Fibroblast of skin of right quadriceps (primary cell): ENCODE measurements at places on chromosomes 12 and 14.

DNA sequence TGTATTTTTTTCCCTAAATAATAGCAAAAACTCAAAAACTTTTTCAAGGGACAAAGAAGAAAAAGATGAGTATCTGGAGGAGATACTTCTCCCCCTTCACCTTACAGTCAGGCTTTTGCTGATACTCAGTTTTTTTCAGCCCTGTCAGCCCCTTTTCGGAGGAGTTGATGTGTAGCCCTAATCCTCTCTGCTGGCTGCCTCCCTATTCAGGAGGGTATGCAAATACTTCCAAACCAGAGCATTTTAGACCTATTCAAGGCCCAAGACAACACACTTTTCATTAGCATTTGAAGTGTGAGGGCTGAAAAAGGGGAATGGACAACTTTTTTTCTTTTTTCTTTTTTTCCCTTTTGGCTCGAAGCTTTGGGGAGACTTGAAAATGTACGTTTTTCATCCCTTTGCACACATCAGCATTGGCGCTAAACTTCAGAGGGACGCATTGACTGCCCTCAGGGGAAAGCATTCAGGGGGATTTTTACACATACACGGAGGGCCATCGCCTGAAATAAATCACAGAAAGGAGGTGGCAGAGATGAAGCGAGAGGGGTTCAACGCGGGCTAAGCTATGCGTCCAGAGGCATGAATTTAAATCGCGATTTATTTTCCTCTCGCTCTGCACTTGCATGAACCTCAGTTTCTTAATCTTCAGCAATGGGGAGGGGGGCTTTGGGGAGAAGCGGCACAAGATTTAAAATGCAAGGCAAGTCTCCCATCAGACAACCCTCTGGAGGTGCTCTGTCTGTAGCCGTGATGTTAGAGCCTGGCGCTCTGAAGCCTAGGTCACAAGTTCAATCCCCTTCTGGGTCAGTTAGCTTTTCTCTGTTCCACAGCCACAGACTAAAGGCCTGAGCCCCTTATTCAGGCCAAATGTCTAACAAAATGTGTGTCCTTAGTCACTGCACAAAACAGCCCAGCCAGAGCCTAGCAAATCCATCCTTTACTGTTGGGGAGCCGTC, 86.3 kb downstream of the ASCL1 start:
- DNase-seq: no peak

DNA sequence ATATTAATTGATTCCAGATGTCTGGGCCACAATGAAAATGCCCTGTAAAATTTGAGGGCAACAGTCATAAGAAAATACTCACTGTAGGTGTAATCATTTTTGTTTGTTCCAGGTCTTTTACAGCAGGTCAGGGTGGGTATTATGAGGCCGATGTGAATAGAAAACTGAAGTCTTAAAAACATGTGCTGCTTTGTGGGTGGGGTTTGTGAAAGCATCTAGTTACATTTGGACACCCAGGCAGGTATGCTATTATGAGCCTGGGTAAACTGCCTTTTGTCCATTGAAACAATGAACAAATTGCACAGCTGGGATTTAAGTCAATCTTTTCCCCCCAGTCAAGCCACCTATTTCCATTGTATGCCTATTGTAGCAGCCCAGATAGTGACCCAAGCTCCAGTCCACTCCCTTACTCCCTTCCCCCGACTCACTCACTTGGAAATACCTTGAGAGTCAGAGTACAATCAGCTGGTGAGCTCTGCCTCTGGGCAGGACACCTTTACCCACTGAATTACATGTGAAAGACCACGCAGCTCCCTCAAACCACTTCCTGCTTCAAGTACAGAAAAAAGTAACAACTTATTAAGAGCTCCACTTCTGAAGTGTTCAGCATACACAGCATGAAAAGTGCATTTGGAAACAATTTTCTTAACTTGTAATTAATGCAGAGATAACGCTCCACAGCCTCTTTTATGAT, 1.8 kb downstream of the IGF1 start:
- DNase-seq: no peak

DNA sequence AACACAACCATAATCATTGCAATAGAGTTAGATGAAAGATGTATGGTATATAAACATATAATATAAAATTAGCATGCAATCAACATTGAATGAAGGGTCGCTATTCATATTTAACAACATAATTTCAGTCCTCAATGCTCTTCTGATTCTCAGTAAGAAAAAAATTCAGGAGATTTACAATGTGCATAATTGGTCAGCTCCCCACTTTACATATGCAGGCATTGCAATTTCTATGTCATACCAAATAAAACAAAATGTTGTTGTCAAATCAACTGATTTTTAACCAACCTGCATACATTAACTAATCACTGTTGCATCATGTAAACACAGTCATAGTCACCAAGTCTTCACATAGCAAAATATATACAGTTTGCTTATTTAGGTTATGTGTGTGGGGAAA, 5.2 kb upstream of the SLCO1A2 start:
- DNase-seq: no peak

DNA sequence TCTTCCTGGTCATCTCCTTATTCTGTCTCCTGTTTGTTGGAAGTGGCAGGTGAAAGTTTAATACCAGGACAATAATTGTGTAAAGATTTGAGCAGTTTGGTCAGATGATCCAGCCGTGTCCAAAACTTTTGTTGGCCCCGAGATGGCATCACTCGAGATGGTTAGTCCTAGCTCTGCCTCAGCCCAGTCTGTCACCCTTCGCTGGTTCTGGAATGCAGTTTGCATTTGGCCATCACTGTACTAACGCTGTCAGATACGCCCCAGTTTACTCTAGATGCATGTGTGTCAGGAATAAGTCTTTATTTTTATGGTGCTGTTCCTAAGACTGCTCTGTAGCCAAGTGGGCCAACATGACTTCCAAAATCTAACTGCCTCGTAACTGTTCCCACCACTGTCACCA, 79.6 kb downstream of the MOK start:
- DNase-seq: no peak

DNA sequence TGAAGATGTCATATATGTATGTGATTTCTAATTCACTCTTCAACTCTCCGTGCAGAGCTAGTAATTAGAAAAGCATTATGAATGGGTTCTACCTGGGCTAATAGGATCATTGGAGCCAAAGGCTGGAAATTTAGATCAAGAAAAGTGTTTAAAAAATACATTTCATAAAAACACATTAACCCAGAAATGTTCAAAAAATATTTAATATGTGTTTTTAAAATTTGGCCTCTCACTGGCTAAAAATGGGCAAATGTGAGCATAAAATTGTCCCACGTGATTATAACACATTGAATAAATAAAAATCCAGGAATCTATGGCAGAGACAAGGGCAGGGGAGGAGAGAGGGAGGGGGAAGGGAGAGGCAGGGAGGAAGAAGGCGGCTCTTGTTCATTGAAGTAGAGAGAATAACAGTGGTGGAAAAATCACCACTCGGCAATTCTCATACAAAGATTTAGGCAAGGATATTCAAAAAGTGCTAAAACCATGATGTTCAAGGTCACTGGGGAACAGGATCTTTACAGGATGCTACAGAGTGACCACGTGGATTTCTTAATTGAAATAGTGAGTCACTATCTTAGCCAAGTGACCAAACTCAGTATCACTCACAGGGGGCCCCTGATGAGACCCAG, 38.8 kb downstream of the FBXO21 start:
- DNase-seq: no peak

DNA sequence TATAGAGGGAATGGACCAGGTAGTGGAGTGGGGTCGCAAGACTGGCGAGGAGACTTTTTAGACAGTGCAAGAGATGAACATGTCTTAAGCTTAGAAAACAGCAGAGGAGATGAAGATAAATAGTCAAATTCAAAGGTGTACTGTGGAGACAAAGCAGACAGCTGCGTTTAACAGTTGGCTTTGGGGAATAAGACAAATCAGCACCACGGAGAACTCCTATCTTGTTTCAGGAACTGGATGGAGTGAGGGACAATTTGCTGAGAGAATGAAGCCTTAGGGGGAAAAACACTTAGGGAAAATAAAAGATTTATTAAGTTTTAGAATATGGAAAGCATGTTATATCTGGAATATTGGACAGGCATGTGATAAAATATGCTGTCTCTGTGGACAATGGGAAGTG, 458.8 kb downstream of the GLT1D1 start:
- no peak for DNase-seq

DNA sequence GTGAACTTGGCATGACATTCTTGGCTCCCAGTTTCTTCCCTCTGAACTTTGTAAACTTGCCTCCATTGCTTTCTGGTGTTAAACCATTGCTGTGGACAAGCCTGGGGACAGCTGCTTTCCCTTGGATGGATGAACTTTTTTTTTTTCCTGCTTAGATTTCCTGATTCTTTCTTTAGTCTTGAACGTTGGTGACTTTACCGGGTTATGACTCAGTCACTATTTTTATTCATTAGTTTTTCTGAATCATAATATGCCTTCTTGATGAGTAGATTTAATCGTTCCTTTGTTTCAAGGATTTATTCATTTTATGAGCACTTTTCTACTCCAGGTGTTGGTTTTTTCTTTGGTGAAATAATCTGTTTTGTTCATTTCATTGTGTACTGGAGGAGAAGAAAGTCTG, 155.0 kb upstream of the RTL1 start:
- DNase-seq: peak; percentile 39

DNA sequence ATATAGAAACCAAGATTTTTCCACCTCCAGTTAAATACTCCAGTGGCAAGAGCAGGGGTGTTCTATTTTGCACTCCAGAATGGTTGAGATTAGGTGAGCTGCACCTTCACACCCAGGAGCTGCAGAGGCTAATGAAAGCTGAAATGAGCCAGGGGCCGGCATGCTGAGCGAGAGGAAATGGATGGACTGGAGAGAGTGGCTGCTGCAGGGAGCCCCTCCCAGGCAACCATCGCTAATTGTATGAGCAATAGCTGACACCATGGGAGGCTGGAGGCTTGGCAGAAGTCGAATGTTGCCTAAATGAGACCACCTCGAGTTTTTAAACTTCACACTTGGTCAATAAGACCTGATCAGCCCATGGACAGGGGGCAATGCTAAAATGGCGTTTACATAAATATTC, 301.8 kb upstream of the TMPO start:
- DNase-seq: no peak

DNA sequence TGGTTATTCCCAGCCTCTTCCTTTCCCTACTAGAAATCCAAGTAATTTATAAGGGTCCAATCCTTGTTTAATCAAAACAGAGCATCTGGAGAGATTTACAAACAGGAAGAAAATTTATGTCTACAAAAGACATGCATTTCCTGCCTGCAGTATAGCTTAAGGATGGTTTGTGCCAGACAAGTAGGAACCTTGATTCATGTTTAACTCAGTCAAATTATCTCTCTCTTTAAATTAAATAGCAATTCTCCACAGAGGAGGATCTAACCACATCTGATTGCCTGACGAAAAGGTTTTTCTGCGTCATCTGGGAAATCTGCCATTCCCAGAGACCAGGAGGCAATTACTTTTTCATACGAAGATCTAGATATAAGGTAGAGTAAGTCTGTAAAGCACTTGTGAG, 105.2 kb downstream of the ZFC3H1 start:
- peak; percentile 71 for DNase-seq

GRCh38 chr12:53279888-53280498, 11.9 kb downstream of the ESPL1 start:
- DNase-seq: no peak
